H7 (cell line): ENCODE measurements at places on chromosomes 1 and 21. TPM values are rescaled to one million over a fixed set of nuclear protein-coding genes. Genes with fewer than 3 reads are reported as not detected.

The LCE1A gene
- total RNA-seq = not detected in 2 replicates

The REN gene
- total RNA-seq = not detected in 2 replicates

The KCNA3 gene
- total RNA-seq = 0.48 and 0.59 TPM in 2 replicates

- DNase-seq = no peak
Measured at GRCh38 chr1:62997884-62998283, 214.0 kb downstream of the ATG4C start.

- DNase-seq = no peak
Measured at GRCh38 chr1:49864581-49864980, 159.2 kb downstream of the AGBL4 start.

- DNase-seq = no peak
Measured at GRCh38 chr1:30753660-30754123, 3.9 kb downstream of the LAPTM5 start.
